ENCODE measurements at places on chromosomes 7 and 10.
A peak's percentile ranks its signal among the peaks of the same experiment; 100 is the strongest.

DNA sequence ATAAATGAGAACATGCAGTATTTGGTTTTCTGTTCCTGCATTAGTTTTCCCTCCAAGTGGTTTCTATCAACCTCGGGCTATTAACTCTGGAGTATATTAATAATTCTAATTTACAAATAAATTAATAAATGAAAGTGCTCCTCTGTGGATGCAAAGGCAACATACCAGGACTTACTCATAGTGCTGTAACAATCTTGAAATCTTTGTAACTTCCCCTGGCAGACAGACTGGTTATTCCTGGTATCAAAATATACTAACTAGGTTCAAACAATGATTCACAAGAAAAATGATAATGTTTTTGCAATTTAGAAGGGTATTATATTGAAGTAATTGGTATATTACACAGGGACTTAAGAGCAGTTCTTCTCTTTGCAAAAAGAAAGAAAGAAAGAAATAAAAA is 177.2 kb downstream of the FANK1 start:
- no peak for DNase-seq

DNA sequence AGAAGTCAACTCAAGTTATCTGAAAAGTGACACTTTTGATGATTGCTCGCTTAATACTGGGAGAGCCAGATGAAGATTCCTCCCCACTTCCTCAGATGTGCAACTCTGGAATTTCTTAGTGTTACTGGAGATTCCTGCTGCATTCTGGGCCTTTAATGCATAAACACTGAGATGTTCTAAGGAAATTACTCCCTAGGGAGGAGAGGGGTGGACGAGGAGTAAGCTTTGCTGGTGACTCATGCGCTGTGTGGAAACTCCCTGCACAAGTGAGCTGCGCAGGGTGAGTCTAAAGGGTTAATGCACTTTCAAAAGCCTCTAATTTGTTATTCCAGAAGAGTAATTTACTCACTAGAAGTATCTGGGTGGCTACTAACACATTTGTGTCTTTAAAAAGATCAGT is 46.3 kb downstream of the EGFR start:
- peak; percentile 98 for DNase-seq

- no peak for DNase-seq
Measured at GRCh38 chr7:29190349-29191045, 4.1 kb upstream of the CHN2 start.

DNA sequence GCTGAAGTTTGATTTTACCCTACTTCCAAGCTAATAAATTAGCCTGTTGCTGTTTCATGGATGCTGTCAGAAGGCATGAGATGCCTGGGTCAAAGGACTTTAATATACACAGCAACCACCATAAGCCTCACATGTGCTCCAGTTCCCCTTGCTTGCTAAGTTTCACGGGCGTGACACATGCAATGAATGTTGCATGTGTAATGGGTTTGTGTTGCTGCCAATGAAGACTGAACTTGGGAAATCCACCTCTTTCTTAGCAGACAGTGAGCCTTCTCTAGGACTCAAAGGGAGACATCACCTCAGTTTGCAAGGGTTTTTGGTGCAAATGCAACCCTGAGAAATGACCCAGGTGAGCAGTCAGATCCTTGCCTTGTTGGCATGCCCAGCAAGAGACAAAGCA is 505.5 kb upstream of the PODXL start:
- no peak for DNase-seq

GRCh38 chr7:50262916-50263690 is 41.4 kb upstream of the IKZF1 start:
- DNase-seq: no peak

GRCh38 chr10:43214071-43214955 is 52.6 kb downstream of the RASGEF1A start:
- DNase-seq: no peak

DNA sequence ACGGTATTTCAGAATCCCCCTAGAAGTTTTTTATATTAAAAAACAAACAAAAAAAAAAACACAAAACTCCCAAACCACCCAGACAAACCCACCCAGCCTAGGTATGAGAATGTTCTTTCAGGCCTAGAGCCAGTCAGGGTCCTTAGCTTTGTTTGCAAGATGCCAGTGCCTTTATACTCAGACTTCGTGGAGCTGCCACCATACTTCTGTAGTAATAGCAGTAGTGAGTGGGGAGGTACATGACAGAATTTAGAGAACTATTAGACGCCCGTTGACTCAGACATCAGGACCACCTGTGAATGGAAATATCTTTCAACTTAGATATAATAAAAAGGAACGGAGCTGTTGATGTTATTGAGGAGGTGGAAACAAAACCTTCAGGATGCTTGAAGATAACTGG is 138.2 kb upstream of the MKLN1 start:
- no peak for DNase-seq

DNA sequence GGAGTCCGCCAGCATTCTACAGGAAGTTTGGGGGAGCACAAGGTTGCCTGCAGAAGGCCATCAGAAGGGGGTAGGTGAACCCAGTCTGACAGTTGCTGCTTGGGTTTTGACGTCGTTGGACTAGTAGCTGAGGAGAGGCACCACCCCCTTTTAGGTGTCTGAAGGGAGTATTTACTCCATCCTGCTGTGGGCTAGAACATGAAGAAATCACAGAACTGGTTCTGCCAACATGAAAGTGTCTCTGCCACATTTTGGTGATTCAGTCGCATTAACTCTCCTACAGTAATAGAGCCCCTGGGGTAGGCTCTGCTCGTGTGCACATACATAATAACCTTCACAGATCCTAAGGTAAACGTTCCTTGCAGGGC is 834 bp upstream of the TRIL start:
- no peak for DNase-seq

GRCh38 chr10:7100032-7100702 is 310.7 kb downstream of the SFMBT2 start:
- DNase-seq: no peak

DNA sequence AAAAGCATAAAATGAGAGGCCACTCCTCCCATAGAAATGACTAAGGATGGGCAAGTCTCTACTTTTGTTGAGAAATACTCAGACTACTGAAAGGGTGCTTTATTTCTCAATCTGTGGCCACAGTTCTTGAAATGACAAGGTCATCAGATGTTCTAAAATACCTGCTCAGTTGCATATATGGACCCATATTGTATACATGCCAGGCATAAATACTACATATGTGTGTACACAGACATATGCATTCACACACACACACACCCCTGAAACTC is 691.5 kb upstream of the SORCS1 start:
- no peak for DNase-seq

DNA sequence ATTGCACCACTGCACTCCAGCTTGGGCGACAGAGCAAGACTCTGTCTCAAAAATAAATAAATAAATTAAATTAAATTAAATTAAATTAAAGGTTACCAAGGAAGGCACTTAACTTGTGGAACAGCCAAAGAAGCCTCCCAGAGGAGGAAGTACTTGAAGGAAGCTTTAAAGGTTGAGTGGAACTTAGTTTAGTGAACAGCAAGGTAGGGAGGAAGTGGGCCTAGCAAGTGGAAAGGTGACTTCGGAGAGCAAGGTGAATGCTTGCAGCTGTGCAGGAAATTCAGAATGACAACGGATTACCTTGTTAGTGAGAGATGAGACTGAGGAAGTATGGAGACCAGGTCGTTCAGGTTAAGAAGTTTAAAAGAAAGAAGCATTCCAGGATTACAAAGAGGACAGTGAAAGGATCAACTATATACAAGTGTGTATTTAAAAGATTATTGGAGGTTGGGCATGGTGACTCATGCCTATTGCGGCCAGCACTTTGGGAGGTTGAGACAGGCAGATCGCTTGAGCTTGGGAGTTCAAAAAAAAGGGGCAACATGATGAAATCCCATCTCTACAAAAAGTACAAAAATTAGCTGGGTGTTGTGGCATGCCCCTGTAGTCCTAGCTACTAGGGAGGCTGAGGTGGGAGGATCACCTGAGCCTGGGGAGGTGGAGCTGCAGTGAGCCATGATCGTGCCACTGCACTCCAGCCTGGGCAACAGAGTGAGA is 12.8 kb upstream of the RPEL1 start:
- peak; percentile 46 for DNase-seq

GRCh38 chr10:123506455-123506854 is 159.7 kb upstream of the GPR26 start:
- no peak for DNase-seq

DNA sequence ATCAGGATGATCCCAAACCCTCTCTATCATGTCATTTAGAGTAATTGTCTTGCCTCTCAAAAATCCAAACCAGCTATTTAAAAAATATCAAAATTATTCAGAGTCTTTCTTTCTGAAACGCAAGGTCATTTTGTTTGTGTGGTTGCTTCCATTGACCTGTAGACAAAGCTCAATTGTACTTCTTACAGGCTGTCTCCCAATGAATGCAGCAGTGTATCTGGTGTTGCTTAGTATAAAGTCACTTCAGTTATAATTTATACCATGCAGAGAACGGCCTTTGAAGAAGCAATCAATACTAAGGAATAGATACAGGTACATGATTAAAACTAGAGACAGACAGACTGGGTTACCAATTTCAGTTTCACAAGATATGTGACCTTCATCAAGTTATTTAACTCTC is 80.9 kb downstream of the DOCK4 start:
- DNase-seq: no peak
